Esophagus squamous epithelium (tissue), 5 donors: ENCODE measurements at places on chromosomes 12 and 14.

DNA sequence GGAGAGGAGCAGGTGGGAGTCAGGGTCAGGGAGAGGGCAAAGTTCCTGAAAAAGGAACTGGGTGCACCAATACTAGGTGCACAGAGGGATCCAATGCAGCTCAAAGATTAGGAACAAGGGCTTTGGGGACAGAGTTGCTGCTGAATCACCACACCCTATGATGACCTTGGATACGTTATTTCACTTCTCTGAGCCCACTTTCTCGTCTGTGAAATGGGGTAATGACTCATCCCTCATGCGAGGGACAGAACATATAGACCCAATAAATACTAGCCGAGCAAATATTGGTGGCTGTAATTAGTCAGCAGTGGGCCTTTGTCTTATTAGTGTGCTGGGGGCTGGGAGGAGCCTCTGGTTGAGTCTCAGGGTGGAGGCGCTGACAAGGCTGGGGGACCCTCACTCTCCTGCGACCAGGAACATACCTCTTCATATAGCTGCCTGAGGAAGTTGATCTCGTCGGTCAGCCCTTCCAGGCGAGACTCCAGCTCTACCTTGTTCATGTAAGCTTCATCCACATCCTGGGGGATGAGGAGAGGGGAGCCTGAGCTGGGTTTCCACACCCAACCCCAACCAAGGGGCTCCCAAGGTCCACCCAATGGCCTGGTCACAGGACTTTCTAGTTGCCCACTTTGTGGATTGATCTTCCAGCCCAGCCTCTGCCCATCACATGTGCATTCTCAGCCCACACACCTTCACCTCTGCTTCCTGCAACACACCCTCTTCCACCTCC lies 4.5 kb downstream of the KRT8 start:
- no peak for DNase-seq

DNA sequence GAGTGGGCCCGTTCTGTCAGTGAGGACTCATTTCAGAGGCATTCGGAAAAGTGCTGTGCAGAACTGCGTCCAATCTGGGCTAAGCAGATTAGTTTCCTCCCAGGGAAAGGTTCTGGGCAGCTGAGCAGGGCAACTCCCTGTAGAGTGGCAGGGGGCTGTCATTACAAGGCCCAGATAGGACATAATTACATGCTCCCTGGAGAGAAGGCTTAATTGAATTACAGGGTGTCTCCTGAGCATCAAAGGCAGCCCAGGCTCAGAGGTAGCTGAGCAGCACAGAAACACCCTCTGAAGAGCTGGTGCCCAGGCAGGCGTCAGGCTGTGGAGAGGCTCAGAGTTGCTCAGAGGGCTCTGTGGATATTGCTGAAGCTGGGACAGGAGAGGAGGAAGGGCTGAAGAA lies 36.0 kb downstream of the SLC8A3 start:
- no peak for DNase-seq

- no peak for DNase-seq
Observed at GRCh38 chr12:3119192-3119755, 42.1 kb downstream of the TSPAN9 start.

DNA sequence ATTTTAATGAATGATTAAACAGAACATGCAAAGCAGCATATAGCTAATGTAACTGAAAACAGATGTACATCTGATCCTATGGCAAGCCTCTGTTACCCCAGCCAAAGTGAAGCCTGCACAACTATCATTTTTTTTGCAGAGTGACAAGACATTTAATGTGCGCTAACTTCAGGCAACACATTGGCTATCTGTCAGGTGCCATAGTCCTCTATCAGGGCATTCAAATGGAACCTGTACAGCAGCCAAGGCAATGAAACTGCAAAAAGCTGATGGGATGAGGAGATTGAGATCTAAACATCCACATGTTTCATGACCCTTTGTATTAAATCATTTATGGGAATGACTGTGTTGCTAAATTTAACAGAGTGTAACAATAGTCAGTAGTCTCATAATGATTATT lies 1088.5 kb upstream of the TMEM132C start:
- no peak for DNase-seq

GRCh38 chr14:103916636-103917262 lies 11.5 kb upstream of the TDRD9 start:
- DNase-seq = no peak

DNA sequence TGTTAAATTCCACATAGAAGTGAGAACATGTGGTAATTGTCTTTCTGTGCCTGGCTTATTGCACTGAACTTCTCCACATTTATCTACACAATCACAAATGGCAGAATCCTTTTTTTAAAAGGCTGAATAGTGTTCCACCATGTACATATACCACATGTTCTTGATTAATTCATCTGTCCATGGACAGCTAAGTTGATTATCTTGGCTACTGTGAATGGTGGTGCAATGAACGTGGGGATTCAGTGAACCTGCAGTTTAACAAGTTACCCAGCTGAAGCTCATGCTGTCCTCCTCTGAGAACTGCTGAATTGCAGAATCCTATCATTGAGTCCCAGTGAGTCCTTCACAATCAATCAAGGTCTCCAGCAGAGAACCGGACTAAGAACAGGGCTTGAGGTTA lies 74.9 kb downstream of the TBK1 start:
- DNase-seq = no peak
